Esophagus muscularis mucosa (tissue), 4 donors: ENCODE measurements at places on chromosomes 12 and 14. TPM values are rescaled to one million over a fixed set of nuclear protein-coding genes. Genes with fewer than 3 reads are reported as not detected.

GRCh38 chr14:58805057-58805456 lies 167.3 kb downstream of the DACT1 start:
- H3K27ac ChIP-seq, result no peak overlapping the region
- H3K4me3 ChIP-seq, result no peak overlapping the region
- no peaks in the 10 kb centered on the region for H3K27me3 ChIP-seq
- H3K36me3 ChIP-seq, result no peaks in the 10 kb centered on the region
- DNase-seq, result peak; percentile 66

DNA sequence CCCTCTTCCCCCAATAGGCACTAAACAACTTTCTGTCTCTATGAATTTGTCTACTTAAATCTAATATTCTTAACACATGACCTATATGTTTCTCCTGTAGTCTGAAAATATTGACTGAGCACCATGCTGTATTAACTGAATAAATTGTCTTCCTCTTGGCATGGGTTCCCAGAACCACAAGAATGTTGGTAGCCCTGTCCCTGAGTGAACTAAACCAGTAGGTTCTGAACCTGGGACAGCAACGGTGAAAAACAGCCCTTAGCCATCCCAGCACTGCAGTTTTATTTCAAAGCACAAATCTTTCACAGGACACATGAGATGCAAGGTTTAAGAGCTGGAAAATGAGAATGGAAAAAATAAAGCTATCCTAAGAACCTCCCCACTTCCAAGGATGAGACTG lies 20.4 kb upstream of the HSP90B1 start:
- no peak for DNase-seq
- peaks cover 10% of the 10 kb centered on the region for H3K4me1 ChIP-seq
- H3K4me3 ChIP-seq, result no peak overlapping the region
- H3K27me3 ChIP-seq, result no peaks in the 10 kb centered on the region
- H3K27ac ChIP-seq, result no peak overlapping the region
- H3K36me3 ChIP-seq, result no peaks in the 10 kb centered on the region

GRCh38 chr14:59251811-59252771 lies 63.6 kb downstream of the DAAM1 start:
- DNase-seq, result no peak
- no peaks in the 10 kb centered on the region for H3K36me3 ChIP-seq
- H3K27ac ChIP-seq, result peak overlapping the region; percentile 87
- no peaks in the 10 kb centered on the region for H3K27me3 ChIP-seq

DNA sequence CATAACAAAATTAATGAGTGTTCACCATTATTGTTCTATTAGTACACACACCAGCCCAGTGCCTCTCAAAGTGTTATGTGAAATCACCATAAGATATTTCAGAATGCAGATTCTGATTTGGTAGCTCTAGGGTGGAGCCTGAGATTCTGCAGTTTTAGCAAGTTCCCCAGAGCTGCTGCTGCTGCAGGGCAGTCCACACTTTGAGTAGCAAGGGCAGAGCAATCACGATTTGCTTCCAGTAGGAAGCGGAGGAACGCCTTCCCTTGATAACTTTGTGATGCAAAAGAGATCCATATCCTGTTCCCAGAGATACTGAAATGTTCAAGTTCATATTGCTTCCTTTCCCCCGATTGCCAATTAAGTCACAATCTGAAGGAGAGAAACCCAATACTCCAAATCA lies 57.9 kb downstream of the SLC17A8 start:
- H3K27ac ChIP-seq, result no peak overlapping the region
- no peaks in the 10 kb centered on the region for H3K4me1 ChIP-seq

GRCh38 chr14:78319887-78320635 lies 149.9 kb downstream of the NRXN3 start:
- H3K4me3 ChIP-seq, result no peak overlapping the region
- no peaks in the 10 kb centered on the region for H3K27me3 ChIP-seq
- DNase-seq, result peak; percentile 86
- H3K4me1 ChIP-seq, result no peaks in the 10 kb centered on the region

DNA sequence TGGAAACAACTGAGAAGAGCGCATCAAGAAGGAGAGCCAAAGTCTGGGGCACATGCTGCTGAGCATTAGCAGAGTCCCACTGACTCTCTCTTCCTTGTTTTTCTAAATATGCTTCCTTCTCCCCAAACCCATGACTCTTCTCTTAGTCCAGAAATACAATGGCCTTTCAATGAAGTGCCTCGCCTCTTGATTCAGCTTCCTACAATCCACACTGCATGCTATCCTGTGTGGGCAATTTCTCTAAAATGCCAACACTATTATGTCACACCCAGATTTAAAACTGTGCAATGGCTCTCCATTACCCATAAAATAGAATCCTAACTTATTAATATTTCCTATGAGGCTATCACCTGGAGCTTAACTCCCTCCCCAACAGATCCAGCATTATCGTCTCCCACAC lies 198.6 kb downstream of the RPAP3 start:
- peaks cover 10% of the 10 kb centered on the region for H3K4me1 ChIP-seq
- no peak overlapping the region for H3K4me3 ChIP-seq
- H3K27ac ChIP-seq, result no peak overlapping the region
- H3K27me3 ChIP-seq, result no peaks in the 10 kb centered on the region

GRCh38 chr14:70123796-70124195 lies 65.0 kb downstream of the SLC8A3 start:
- peak; percentile 24 for DNase-seq
- no peak overlapping the region for H3K4me3 ChIP-seq
- H3K27me3 ChIP-seq, result no peaks in the 10 kb centered on the region
- H3K4me1 ChIP-seq, result no peaks in the 10 kb centered on the region
- H3K36me3 ChIP-seq, result no peaks in the 10 kb centered on the region

DNA sequence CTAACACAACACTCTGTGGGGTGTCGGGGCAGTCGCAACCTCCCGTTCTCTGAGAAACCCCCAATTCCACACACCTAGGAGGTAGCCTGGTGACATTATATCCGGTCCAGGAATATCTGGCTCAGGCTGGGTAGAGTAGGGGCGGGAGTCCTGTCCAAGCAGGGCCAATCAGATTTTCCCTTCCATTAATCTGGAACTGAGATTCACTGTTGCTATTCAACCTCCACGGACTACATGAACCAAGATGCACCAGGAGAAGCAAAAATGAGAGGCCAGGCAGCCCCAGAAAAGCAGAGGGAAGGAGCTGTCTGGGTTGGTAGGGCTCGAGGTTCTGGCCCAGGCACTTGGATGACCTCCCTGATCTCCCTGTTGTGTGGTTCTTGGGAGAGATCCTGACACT lies 51.0 kb downstream of the NINJ2 start:
- H3K4me3 ChIP-seq, result no peak overlapping the region
- H3K27me3 ChIP-seq, result no peaks in the 10 kb centered on the region
- H3K27ac ChIP-seq, result no peak overlapping the region
- peaks cover 53% of the 10 kb centered on the region for H3K4me1 ChIP-seq
- no peaks in the 10 kb centered on the region for H3K36me3 ChIP-seq
- DNase-seq, result no peak

Gene KCNA5
- 1.8 TPM for total RNA-seq

Gene TMCC3
- 21.0 TPM for total RNA-seq

Gene SPATA7
- total RNA-seq, result 22.9 TPM

Gene SERPINA1
- 1.7 TPM for total RNA-seq

Gene SLC16A7
- 28.4 TPM for total RNA-seq
